ENCODE measurements at places on chromosomes 3 and 15. TPM values are rescaled to one million over a fixed set of nuclear protein-coding genes. Genes with fewer than 3 reads are reported as not detected.

DNA sequence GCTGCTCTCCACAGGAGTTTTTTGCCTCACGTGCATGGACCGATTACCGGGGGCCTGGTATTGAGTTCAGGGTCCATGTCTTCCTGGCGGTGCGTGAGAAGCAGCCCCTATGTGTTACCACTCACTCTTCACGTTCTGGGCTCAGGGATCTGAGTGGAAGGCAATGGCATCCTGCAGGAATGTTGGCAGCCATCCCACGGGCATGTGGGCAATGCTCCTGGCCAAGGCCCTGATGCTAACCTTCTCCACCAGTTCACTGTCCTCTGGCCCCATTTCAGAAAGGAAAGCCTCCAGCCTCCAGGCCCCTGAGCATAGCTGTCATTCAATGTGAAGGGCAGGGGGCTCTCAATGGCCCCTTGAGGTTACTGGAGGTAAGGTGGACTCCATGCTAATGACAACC lies 43.0 kb upstream of the KY start:
- no peak overlapping the region for H3K27ac ChIP-seq
- no peak for DNase-seq
- no peak overlapping the region for H3K4me3 ChIP-seq
- no peaks in the 10 kb centered on the region for H3K4me1 ChIP-seq
- H3K27me3 ChIP-seq: peaks cover 10% of the 10 kb centered on the region
- no peaks in the 10 kb centered on the region for H3K36me3 ChIP-seq

The GXYLT2 gene
- total RNA-seq: not detected

DNA sequence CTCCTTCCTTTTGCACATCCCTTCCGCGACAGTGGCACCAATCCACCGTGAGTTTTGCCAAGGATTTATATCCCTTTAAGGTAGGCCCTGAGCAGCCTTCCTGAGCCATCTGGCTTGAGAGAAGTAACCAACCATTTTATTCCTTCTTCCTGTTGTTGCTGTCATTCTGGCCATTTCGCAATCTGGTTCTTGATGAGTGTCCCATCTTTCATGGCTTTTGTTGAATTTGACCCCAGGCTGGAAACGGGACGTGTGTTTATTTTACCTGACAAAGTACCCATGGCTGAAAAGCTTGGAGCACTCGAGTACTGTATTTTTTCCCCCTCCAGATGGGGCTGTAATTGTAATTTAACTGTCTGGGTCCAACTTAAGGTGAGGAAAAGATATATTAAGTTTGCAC lies 173.4 kb downstream of the WNT5A start:
- H3K27ac ChIP-seq: no peak overlapping the region
- H3K27me3 ChIP-seq: no peaks in the 10 kb centered on the region

DNA sequence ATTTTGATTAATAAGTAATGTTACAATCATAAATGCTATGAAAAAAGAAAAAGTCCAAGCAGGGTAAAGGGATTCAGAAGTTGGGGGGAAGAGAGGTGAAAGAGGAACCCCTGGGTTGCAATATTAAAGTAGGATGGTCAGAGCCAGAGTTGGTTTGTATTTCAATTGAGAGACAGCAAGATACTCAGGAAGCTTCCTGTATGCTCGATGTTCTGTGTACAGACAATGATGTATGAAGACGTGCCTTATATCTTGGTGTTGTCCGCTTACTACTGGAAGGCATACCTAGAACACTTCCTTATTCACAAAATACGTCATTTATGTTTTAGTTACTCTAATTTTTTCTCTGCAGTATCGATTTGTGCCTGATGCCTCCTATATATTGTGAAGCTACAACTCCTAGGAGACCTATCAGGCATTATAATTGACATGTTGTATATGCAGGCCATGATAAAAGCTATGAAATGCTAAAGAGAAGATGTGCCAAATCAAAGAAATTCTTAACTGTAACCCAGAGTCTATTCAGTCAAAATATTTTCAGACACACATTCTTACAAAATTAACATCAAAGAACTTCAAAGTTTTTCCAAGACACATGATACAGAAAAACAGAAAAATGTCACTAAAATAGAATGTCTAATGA lies 87.5 kb downstream of the TBL1XR1 start:
- peaks cover 43% of the 10 kb centered on the region for H3K4me1 ChIP-seq
- peaks cover 13% of the 10 kb centered on the region for H3K36me3 ChIP-seq
- no peaks in the 10 kb centered on the region for H3K27me3 ChIP-seq
- DNase-seq: no peak
